Fibroblast of pulmonary artery (primary cell): ENCODE measurements at places on chromosomes 6 and 20.
A peak's percentile ranks its signal among the peaks of the same experiment; 100 is the strongest.

DNA sequence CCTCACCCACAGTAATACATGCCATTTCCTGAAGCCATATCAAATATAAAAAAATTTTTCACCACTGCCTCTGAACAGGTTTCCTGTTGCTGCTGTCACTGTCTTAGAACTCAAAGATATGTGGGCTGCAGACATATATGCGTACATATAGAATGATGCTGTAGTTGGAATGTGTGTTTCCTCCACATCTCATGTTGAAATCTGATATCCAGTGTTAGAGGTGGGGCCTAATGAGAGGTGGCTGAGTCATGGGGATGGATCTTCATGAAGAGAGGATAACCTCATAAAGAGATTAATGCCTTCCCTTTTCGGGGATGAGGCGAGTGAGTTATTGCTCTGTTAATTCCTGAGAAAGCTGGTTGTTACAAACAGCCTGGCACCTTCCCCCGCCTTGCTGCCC is 7.7 kb upstream of the SCP2D1 start:
- no peak for DNase-seq

DNA sequence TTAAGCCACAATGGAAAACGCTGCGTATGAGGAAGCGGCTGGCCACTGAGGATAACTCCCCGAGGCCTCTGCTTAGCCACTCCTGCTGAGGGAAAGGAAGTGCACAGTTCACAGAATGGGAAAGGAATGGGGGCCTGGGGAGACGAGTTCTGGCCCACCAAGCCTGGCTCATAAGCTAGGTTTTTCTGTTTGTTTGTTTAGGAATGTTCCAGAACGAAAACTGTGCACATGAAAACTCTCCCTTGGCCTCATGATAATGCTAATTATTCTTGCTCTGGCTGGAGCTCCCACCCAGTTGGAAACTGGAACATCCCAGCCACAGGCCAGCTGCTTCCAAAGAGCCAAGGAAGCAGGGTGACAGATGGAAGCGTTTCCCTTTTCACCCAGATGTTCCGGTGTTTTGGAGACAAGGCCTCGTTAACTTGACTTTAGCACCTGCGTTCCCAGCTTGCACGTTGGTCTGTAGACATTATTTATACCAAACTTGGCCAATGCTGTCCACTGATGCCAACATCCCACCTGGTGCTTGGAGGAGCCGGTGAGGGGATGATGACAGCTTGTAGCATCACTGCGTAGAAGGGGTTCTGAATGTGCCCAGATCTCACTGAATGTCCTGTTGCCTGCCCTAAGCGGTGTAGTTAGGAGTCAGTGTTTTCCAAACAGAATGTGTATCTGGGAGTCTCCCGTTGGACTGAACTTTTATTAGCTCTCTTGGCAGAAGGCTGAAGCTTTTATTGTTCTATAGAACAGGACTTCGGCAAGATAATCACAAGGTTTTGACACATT is 34.5 kb downstream of the APCDD1L start:
- DNase-seq: no peak

- no peak for DNase-seq
These were observed 18.8 kb upstream of the MAS1L start for GRCh38 chr6:29506446-29507067.

DNA sequence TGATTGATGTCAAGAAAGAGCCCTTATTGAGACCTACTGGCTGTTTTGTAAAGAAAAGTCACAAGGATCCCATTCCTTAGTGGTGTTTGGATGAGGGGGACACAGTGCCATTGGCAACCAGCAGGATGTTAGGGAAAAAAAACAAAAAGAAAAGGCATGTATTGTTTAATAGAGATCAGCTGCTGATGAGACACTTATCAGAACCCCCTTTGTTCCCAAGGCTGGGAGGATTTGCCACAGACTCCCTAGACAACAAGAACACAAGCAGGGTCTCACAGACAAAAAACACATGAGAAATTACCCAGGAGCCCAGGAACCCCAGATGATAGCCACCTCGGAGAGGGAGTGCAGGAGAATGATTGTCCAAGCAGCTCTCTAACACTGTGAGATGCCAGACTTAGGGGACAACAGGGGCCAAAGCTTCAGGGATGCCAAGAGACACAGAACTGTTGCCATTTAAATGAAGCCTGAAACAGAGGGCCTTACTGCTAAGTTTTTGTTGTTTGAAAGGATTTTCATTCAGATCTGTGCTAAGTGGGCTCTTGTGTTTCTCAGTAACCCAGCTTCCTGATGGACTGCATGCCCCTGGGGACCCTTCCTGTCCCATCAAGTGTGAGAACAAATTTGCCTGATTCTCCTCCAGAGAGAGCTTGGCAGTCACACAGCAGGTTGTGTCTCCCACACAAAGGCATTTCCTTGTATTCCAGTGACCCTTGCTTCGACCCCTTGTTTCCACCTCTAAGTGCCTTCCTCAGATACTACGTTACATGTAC is 48.7 kb upstream of the HEY2 start:
- no peak for DNase-seq

DNA sequence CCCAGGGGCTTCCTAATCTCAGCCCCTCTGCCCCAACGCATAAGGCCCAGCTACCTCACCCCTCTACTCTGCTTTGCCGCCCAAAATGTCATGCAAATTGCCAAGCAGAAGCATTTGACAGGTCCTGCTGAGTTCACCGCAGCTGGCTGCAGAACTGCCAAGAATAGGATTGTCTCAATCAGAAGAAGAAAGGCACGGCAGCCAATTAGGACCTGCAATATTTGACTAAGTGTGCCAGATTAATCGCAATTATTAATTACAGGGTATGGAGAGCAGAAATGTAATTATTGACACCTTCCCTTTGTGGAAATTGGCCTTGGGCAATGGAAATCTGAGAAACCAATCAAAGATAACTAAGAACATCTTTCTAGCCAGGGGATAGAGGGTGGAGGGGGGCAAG is 318.6 kb downstream of the LRFN2 start:
- DNase-seq: no peak

- DNase-seq: peak; percentile 33
These were observed 8.7 kb upstream of the RPP40 start for GRCh38 chr6:5012519-5012918.

DNA sequence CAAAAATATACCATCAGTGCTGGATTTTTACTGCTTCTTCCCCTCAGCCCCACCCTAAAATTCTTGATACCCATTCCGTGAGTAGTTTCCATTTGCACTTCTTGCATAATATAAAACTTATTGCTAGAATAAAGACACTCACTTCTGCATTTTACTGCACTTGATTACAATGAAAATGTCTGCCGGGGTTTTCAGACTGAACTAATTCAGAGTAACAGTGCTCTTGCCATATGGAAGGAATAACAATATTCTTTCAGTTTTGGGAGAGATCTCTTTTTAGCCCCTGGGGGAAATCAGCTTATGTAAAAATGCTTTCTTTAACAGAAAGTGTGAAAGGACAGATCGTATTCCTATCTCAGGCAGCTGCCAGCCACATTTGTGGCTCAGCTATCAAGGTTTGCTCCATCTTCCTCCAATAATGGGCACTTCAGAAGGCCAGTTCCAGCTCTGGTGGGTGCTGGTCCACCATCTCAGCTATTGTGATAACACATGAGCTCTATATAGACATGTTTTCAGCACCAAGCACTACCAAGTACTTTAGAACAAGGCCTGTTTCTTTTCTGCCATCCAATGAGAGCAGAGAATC is 8.9 kb downstream of the SMLR1 start:
- no peak for DNase-seq

DNA sequence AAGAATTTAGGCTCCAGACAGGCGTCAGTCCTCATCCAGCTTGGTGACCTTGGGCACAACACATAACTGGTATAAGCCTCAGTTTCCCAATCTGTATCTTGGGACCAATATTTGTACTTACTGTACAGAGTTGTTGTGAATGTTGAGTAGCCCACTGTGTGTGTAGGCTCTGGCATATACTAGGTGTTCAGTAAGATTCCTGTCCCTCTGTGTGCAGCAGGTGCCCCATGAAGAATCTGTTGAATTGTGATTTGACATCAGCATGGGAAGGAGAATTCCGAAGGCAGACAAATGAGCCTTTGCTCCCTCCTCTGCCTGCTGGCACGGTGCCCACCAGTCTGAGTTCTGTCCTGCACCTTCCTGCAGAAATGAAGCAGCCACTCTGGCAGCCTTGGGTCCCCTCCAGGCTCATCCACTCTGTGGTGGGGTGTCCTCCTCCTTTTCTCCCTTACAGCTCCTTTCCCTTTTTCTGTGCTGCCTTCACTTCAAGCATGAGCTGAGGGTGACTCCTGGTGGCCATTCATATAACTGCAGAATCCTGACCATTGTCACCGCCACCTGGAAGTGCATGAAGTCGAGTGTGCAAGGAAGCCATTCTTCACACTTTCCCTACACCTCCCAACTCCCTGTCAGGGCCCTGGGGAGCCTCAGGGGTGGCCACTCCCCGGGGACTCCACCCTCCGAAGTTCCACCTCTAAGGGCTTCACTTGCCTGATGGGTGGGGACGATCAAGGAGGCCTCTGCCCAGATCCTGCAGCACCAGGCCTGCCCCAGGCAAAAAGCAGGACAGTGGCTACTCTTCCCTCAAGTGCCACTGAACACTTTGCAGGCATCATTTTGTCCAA is 48.2 kb downstream of the MRPL14 start:
- DNase-seq: peak; percentile 79

- no peak for DNase-seq
These were observed 17.7 kb downstream of the COL9A1 start for GRCh38 chr6:70285201-70285600.

GRCh38 chr6:107656401-107656800 is 166.5 kb downstream of the SOBP start:
- DNase-seq: peak; percentile 11

- no peak for DNase-seq
These were observed 39.9 kb downstream of the MAP7 start for GRCh38 chr6:136510299-136510698.

DNA sequence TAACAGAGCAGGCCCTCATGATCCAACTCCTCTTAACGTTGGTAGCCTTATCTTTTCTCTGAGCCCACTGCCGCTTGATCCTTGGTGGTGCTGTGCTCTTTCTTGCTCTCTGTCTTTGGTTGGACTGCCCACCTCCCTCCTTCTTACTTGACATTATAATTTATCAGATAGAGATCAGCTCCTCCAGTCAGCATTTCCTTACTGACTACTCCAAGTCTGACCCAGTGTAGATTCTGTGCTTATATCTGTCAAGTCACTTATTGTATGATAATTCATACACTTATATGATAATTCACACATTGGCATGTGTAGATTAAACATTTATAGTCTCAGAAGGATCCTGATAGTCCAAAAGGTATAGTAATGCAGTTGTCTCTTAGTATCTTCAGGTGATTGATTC is 18.1 kb downstream of the PTPRA start:
- no peak for DNase-seq

- DNase-seq: peak; percentile 34
These were observed 51.6 kb upstream of the BMP6 start for GRCh38 chr6:7674291-7674690.

- no peak for DNase-seq
These were observed 190.3 kb downstream of the ANKRD60 start for GRCh38 chr20:58038123-58038654.

- no peak for DNase-seq
These were observed 4.2 kb upstream of the UBE2J1 start for GRCh38 chr6:89356642-89357170.

GRCh38 chr20:50115041-50115512 is 2.1 kb upstream of the UBE2V1 start:
- no peak for DNase-seq

DNA sequence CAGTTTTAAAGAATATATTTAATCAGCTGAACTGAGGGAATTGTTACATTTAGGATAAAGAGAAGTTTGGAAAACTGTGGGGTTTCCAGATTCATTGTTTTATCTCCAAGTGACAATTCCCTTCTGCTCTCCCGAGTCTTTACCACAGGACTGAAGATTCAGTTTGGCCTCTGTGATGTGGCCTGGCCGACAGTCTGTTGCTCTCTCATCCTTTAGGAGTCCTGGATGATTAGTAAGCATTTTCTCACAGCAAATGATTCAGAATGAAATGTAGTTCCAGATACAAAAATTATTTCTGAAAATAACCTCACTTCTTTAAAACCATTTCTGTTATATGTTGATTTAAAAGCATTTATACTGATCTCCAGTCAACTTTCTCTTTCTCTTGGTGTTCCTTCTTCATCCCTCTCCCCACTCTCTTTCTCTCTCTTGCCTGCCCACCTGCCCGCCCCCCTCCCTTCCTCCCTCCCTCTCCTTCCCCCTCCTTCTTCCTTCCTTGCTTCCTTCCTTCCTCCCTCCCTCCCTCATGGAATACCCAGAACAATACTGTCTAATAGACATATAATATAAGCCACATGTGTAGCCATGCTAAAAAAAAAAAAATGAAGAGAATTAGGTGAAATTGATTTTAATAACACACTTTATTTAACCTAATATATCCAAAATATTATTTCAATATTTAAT is 254.9 kb downstream of the PRL start:
- peak; percentile 31 for DNase-seq

DNA sequence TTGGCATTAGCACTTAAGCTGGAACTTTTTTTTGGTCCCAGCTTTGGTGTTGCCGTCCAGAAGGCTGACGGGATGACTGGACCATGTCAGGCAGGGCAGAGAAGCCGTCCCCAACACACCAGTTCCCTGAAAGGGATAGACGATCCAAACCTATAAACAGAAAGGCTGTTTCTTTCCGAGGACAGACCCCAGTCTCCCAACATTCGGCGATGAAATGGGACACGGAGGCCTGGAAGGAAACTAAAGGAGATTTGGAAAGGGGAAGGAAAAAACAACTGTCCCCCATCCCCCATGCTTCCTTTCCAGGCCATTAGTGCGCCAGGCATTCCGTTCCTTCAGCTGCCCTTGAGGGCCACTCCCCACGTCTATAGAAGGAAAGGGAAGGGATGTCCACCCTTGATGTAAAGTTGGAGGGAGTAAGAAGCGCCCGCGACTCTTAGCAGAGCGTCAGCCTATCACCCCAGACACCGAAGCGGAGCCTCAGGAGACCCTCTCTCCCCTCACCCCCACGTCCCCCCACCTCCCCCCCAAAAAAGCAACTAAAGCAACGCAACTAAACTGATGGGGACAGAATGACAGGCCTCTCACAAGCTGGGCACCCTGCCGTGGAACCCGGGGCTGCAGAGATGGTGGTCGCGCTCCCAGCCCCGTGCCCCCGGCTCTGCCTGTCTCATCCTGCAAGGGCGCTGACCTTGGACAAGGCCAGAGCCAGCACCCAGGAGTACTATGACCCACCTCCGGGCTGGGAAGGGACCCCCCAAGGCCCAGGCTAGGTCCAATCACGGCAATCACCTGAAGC is 638 bp downstream of the BLCAP start:
- DNase-seq: peak; percentile 40

DNA sequence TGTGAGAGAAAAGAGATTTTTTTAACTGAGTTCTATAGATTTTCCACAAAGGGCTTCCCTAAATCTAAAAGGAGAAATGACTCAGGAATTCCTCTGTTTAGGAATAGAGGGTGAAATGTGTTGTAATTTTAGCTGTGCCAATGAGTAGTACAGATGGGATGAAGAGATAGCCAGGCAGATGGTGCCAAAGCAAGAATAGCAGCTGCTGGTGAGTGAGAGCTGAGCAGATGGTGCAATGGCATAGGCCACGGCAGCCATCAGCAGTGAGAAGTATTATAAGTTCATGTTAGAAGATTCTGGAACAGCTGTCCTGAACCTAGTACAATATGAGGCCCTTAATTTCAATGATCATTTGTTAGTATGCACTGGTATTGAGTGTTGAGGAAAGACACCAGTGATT is 40.2 kb upstream of the CRISP1 start:
- DNase-seq: no peak

- DNase-seq: no peak
These were observed 137.2 kb upstream of the ID4 start for GRCh38 chr6:19699932-19700331.

- peak; percentile 63 for DNase-seq
These were observed 102.7 kb downstream of the PTPRK start for GRCh38 chr6:128417698-128418097.

- no peak for DNase-seq
These were observed 144.9 kb downstream of the TFAP2A start for GRCh38 chr6:10269814-10270472.

GRCh38 chr6:157240059-157240959 is 83.0 kb downstream of the TMEM242 start:
- peak; percentile 33 for DNase-seq
